Cortex of kidney (tissue), 1 donor: ENCODE measurements at places on chromosomes 2 and 18.

DNA sequence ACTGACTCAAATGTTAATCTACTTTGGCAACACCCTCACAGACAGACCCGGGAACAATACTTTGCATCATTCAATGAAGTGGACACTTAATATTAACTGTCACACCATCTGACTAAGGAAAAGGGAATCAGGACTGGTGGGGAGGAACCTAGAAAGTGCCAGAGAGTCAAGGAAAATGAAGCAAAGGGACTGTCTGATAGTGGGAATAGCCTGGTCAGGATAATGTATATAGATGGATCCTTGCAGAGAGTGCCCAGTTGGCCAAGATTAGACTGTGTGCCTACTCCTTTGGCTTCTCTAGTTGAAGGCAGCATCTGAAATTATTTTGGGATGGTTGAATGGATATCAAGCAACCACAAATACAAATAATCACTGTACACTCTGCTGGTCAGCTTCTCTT, 45.2 kb downstream of the ARL6IP6 start:
- no peak for DNase-seq

- DNase-seq: no peak
These were observed 292.4 kb upstream of the SETBP1 start for GRCh38 chr18:44388329-44388728.

DNA sequence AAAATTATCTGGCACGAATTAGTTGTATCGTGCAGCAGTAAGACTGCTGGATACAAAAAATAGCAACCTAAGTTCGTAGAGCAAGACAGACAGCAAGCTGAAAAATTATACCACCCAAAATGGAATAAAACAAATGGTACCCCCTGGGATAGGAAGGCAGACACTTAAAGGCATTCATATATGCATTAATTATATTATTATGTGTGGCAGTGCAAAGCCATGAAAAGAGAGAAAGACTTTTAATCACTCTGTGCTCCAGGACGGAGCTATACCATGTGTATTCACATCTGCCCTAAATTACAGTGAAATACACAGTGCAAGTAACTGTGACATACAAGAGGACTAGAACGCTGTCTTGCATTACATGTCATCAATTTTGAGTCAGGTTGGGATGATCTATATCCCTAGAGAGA, 235.9 kb downstream of the GULP1 start:
- DNase-seq: no peak

GRCh38 chr18:48375150-48375800, 33.9 kb downstream of the ZBTB7C start:
- DNase-seq: no peak

DNA sequence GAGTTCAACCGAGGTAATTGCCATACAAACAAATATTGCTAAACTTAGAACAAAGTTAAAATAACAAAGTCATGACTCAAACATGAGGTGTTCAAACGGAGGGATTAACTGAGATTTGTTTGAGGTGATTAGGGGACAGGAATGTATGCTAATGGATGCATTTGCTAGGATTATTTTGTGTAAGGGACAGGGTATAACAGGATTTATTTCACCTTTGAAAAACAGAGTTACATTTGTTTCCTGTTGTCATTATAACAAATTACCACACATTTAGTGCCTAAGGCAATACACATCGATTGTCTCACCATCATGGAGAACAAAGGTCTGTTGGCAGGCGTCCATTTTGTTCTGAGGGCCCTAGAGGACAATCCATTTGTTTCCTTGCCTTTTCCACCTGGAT, 304.3 kb upstream of the CNTNAP5 start:
- DNase-seq: no peak

DNA sequence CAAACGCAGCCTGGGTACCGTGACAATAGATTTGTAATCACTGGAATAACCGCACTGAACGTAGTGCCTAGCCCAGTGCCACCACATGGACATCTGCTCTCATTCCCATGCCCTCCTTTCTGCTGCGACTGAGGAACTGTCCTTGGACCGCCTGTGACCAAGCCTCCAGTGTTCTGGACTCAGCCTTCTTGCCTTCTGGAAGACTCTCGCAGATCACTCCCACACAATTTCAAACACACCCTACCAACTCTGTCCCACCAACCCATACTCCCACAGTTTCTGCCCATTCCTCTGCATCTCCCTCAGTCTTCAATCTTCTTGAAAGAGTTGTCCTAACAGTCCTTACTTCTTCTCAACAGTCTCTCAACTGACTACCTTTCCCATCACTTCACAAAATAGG, 2.1 kb downstream of the RNF149 start:
- no peak for DNase-seq

DNA sequence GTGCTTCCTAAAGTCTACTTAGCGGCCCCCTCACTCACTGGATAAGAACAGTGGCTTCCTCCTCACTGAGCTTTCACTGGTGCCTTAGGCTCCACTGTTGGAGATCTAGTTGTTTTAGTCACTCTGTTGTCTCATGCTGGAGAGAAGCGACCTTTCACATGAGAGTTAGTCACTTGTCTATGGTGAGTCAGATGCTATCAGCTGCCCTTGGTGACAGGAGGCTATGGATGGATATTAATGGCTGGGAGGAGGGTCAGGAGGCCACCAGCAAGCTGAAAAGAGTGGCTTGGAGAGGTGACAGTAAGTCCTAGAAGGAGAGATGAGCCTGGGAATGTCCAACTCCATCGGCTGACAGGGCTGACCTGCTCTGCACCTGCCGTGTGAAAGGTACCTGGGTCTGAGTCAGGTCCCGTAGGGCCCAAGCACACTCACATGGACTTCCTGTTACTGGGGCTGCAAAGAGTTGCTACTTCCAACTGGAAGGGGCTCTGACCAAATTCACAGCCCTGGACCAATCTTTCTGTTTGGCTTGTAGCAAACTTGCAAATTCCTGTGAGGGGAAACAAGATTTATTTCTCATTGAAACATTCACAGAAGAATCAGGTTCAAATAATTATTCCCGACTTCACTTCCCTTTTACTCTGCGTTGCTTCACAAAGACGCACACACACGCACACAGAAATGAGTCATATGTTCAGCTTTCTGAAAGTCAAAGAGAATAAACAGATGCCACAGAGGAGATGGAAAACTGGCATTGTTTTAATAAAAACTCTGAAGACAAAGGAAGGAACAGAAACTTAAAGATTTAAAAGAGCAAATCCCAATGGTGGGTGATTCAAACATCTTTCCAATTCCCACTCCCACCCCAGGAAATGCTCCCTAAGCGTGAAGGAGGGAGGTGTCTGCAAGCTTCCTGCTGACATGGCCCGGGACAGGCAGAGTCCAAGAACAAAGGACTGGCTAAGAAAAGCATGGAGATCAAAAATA, 203.5 kb upstream of the TWIST2 start:
- DNase-seq: no peak

GRCh38 chr2:233117811-233118647, 57.9 kb downstream of the INPP5D start:
- DNase-seq: no peak

- no peak for DNase-seq
These were observed 200.2 kb downstream of the RAD51AP2 start for GRCh38 chr2:17318013-17318412.

DNA sequence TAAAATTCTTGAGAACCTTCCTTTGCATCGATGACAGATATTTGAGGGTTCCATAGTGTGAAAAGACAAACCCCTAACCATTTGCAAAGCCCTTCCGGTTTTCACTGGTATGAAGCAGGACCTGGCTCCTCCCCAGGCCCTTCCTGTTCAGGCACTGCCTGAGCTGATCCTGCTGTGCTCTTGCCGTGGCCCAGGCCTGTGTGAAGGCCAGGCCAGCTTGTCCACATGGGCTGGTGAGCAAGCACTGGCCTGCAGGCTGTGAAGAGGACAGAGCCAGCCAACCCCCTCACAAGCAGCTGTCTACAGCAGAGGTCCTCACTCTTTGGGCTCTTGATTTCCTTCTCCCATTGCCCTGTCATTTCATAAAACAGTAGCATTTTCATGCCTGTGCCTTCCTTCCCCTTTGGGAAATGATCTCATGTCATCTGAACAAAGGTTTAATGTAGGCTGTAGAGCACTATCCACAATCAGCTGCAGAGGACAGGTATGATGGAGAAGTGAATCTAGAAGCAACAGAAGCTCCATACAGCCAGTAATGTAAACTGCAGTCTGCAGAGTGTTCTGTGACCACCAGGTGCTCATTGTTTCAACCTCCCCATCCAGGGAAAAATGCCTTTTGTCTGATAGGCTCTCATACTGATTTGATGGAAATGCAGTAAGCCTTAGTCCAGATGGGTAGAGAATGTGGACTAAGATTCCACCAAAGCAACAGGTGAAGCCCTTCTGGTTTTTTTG, 19.8 kb downstream of the MPHOSPH10 start:
- no peak for DNase-seq

- no peak for DNase-seq
These were observed 6.5 kb downstream of the MERTK start for GRCh38 chr2:111904726-111905474.

- DNase-seq: no peak
These were observed 41.9 kb downstream of the PRKD3 start for GRCh38 chr2:37282746-37283145.

GRCh38 chr18:23994361-23994902, 20.1 kb upstream of the TTC39C start:
- no peak for DNase-seq

GRCh38 chr2:241381872-241382271, 25.8 kb downstream of the FARP2 start:
- DNase-seq: no peak

DNA sequence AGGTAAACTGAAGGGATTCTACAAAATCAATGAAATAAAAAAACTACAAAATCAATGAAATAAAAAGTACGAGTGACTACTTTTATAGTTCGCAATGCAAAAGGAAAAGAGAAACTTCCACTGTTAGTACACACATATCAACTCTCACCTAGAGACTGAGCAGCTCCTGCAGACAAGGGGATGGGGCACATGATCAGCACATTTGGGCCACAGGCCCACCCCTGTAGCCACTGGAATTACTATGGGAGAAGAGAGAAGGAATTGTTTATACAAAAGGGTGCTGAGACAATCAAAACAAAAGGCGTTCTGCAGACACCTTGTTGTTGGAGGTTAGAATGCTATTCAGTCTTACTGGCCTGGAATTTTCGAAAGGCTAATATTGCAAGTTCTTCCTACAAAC, 34.7 kb upstream of the CD226 start:
- no peak for DNase-seq

DNA sequence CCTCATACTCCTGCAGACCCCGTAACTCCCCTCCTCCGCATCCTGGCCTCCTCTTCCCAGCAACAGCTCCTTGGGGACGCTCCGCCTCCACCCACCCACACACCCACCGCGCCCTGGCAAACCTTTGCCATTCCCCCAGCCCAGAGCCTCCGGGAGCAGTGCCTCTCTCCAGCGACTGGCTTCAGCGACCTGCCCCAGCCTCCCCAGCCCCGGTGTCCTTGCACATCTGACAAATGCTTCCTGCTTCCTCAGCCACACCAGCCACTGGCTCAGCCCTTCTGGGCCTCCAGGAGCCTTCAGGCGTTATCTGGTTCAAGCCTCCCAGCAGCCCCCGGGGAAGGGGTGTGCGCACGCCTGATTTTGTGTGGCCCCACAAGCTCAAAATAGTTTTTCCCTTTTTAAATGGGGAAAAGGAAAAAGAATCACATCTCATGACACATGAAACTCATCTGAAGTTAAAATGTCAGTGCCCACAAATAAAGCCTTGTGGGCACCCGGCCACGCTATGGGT, 14.2 kb downstream of the ESPNL start:
- DNase-seq: no peak

- no peak for DNase-seq
These were observed 131.6 kb upstream of the DLGAP1 start for GRCh38 chr18:4586731-4587130.

DNA sequence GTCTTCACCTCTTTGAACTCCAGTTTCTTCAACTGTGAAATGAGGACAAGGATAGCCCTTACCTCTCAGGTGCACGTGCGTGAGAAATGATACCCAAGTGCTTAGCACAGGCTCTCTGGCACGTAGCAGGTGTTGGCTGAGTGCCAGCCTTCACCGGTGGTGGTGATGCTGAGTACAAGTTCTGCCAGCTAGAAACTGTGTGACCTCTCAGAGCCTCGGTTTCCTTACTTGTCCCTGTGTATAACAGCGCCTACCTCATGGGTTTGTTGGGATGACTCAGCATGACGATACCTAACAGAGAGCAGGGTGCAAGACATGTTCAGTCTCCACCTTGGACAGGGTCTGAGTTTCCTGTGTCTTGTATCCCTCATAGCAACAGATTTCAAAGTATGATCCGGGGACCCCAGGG, 205.1 kb downstream of the TNS1 start:
- DNase-seq: no peak

DNA sequence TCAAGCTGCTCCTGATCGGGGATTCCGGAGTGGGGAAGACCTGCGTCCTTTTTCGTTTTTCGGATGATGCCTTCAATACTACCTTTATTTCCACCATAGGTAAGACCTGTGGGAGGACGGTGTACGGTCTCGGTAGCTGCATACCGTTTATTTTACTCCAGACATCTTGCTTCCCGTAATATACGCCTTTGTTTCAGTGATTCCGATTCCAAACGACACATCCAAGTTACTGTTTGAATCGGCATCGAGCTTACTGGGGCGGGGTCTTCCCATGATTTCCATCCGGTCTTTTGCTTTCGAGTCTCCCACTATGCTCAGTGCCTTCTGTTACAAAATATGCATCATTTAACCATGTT, 731 bp downstream of the RAB10 start:
- DNase-seq: no peak
